ENCODE measurements at places on chromosomes 7 and 10. TPM values are rescaled to one million over a fixed set of nuclear protein-coding genes. Genes with fewer than 3 reads are reported as not detected.

MYH16 gene
- not detected for total RNA-seq

TMEM213 gene
- total RNA-seq = not detected

RELN gene
- total RNA-seq = not detected

MAGI2 gene
- 0.04 TPM for total RNA-seq

RBP3 gene
- total RNA-seq = not detected

NOM1 gene
- total RNA-seq = 34.0 TPM

CFAP43 gene
- total RNA-seq = not detected

LIPJ gene
- not detected for total RNA-seq

GPR85 gene
- total RNA-seq = not detected

GRCh38 chr10:43703286-43703685, 54.6 kb upstream of the ZNF32 start:
- no peak for DNase-seq

DNA sequence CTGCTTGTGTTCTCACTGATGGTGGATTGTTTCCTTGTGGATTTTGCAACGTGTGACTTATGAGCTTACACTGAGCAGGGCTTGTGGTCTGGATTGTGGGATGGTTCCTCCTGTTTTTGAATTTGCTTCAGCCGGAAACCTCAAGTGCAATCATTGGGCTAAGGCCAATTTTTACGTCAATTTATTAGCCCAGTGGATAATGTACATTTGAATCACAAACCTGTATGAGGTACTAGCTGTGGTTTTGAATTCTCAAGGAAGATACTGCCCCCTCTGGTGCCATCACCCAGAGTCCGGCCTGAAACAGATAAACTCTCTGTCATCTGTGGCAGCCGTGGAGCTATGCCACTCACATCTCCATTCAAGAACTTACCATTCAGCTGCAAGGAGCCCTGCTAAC, 7.3 kb upstream of the ZNF777 start:
- DNase-seq = no peak

GRCh38 chr10:43203448-43204041, 63.3 kb downstream of the RASGEF1A start:
- no peak for DNase-seq

DNA sequence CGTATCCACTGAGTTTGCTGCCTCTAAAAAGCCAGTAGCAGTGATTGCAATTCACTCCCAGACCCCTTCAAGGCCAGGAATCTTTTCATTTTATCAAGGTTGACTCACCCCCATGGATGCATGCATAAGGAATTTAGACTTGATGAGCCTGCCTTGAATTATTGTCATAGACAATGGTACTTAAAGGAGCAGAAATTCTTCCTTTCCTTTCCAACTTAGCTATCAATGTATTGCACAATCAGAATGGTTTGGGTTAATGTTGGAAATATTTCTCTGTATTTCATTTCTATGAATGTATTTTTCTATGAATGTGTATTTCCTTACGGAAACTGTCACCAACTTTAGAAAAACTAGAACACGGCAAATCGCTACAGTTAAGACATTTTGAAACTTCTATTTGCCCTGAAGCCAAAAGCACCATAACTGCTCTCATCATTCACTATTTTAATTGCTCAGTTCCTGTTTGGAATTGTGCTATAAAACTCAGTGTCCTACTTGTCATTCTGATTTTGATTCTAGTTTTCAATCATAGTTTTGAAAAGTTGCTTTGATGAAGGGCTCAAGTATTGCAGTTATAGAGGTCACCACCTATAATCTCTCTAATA, 355.7 kb upstream of the AKR1E2 start:
- DNase-seq = no peak

- DNase-seq = peak; percentile 50
Measured at GRCh38 chr10:11113156-11113555, 95.5 kb downstream of the CELF2 start.

- DNase-seq = peak; percentile 75
Measured at GRCh38 chr7:128841921-128842673, 11.9 kb downstream of the FLNC start.

- no peak for DNase-seq
Measured at GRCh38 chr7:93719546-93719945, 145.0 kb upstream of the CALCR start.

- DNase-seq = no peak
Measured at GRCh38 chr7:79590391-79590790, 136.9 kb upstream of the MAGI2 start.

GRCh38 chr7:116570306-116570705, 45.5 kb downstream of the CAV1 start:
- no peak for DNase-seq

DNA sequence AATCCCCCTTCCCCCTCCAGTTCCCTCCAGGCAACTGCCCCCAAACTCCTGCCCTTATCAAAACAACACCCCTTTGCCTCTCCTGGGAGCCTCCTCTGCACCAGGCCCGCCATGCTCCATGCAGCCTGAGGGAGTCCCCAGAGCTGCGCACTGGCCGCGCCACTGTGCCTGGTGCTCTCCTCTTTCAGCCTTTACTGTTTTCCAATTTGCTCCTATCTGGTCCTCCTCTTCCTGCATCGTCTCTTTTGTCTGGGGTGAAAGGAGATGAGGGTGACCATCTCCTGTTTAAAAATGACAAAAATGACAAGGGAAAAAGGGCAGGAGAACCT, 165.8 kb upstream of the ADCY1 start:
- no peak for DNase-seq

- no peak for DNase-seq
Measured at GRCh38 chr10:13973742-13974141, 357.0 kb downstream of the FRMD4A start.

DNA sequence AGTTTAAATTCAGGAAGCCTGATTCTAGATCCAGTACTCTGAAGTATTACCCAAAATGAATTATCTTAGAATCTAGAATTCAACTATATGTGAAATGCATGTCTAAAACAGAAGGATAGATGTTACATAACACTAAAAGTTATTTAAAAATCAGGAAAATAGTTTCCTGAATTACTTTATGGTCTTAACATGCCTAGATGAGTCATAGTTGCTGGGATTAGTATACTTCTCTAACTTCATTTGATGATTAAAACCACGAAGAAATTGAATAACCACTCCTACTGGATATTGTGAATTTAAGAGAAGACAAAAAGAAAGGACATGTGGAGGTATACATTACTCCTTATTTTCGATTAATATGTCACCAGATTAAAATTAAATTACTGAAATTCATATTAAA, 65.5 kb downstream of the ATAD1 start:
- no peak for DNase-seq

DNA sequence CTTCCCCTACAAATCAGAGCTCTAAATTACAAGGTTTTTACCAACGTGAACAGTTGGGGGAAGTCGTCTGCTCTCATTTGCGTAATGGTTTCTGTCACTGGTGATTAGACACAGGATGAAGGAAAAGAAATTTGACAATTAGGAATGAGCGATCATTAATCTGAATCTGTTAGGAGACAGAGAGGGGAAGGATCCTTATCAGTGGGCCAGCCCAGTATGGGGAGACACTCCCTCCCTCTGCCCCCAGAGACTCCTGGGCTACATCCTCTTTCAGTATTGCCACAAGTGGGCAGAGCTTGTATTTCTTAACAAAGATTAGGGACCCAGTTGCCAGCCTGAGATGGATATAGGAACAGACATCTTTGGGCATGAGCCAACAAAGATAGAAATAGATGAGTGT, 15.5 kb downstream of the HIF1AN start:
- no peak for DNase-seq

- DNase-seq = no peak
Measured at GRCh38 chr10:1449572-1450205, 287.6 kb downstream of the ADARB2 start.

DNA sequence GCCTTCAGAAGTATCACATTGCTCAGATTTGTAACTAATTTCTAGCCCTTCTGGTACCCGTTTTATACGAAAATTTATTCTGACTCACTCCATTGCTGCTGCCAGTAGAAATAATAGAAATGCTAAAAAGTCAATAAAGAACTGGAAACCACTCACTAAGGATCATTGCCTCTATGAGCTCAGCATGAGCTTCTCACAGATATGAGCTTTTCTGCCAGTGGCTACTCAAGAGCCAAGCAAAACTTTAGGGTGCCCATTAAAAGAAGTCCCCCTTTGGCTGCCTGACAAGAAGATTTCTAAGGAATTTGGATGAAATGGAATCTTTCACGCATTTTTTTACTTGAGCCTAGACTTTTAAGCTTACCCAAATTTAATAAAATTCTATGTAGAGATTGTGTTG, 52.5 kb downstream of the GPR37 start:
- DNase-seq = no peak

DNA sequence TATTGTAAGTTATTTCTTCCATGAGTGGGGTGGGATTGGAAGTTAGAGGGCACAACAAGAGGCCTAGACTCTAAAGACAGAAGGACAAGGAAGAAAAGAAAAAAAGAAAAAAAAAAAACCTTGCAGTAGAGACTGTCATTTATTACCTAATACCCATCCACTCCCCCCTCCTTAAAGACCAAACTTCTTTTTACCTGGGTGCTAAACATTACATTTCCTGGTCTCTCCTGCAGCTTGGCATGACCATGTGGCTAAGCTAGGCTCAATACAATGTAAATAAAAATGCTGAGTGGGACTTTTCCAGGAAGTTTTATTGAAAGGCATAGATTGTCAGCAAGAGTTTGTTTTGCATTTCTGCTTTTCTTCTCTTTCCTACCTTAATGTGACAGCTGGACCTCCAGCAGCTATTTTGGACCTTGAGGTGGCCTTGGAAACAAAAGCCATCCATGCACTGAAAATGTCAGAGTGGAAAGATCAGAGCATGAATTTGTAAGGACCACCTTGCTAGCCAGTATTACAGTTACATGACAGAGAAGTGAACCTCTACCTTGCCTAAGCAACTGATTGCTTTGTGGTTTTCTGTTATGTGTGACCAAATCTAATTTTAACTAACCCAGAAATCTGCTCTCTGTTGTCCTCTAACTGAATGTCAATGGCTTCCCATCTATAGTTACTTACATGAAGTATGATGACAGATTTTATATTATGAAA, 81.3 kb upstream of the SFMBT2 start:
- DNase-seq = no peak

DNA sequence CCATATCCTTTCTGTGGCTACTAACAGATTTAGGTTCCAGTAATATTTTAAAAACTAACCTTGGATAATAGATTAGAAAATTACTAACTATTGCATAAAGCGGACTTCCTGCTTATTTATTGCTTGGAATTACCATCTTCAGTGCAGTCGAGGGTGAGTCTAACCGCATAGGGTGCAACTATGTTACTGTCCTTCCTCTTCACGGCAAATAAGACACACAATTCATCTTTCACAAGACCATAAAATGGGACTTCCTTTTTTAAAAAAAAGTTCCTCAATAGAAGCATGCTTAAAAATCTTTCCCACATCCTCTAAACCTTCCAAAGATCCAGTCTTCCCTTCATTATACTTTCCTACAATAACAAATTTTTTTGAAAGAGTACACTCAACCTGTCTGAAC, 2.1 kb downstream of the SLC25A40 start:
- no peak for DNase-seq

DNA sequence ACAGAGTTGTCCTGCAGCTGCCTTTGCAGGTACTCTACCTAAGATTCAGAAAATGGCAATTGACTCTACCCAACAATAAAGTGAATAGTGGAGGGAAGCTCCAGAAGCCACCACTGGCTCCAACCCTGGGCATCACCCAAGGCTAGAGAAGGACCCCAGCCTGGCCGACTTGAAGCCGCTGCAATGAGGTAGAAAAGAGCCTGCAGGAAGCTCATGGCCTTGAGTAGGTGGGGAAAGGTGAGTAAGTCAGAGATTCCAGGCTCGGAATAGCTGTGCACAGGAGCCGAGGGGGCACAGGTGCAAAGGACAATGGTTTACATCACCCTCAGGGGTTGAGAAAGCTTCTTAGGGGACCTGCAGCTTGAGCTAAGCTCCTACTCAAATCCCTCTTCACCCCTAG, 83.6 kb downstream of the AOAH start:
- DNase-seq = no peak

DNA sequence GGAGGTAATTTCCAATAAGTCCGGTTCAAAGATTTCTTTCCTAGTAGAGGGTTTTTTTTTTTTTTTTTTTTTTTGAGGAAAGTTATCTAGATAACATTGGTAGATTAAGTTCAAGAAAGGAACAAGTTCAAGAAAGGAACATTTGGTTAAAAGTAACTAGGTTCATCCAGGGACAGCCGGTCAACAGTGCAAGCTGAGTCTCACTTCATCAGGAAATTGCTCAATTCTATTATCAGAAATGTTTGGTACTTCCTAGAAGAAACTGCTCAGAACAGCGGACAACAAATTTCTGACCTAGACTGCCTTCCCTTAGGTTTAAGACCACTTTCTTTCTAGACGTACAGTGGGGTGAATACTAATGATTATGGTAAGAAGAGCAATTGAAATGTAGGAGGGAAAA, 3.7 kb upstream of the IL2RA start:
- no peak for DNase-seq

GRCh38 chr7:42456756-42457276, 219.8 kb upstream of the GLI3 start:
- no peak for DNase-seq

Data from activated CD8-positive, alpha-beta T cell treated with anti-CD3 and anti-CD28 coated beads for 36 hours (primary cell).